HFFc6 (cell line): ENCODE measurements at places on chromosomes 5 and 9.

DNA sequence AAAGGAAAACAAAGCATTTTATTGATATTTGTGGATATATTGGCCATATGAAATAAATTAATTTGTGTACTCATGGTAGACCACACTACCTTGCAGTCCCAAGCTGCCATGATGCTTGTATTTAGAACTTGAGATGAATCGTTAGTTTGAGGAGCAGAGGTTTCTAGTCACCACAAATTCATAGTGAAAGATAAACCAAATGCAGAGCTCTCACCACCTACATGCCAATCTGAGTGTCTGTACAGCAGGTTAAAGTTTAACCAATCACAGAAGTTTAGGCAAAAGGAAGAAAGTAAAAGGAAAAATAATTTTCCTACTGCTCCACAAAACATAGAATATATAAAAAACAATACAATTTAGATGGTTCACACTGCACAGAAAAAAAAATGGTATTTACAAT is 163.6 kb upstream of the FTMT start:
- DNase-seq = no peak

GRCh38 chr5:462051-462481 is 19.1 kb downstream of the EXOC3 start:
- DNase-seq = no peak

- DNase-seq = no peak
Observed at GRCh38 chr5:107671742-107672210, 1.0 kb upstream of the EFNA5 start.

DNA sequence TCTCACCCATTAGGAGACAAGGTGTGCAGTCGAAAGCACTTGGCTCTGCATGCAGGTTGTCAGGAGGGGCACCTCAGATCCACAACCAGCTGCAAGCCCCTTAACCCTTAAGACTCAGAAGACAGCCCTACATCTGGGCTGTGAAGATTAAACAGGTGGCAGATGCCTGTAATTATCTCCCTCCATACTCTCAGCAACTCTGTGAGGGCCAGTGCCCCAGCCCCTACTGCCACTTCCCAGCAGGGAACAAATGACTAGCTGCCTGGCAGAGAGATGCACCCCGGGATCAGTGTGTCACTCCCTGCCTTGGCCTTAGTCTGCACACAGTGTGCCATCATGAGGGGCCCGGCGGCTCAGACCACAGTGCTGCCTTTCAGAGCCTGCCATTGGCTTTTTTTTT is 42.0 kb downstream of the CRB2 start:
- DNase-seq = no peak

DNA sequence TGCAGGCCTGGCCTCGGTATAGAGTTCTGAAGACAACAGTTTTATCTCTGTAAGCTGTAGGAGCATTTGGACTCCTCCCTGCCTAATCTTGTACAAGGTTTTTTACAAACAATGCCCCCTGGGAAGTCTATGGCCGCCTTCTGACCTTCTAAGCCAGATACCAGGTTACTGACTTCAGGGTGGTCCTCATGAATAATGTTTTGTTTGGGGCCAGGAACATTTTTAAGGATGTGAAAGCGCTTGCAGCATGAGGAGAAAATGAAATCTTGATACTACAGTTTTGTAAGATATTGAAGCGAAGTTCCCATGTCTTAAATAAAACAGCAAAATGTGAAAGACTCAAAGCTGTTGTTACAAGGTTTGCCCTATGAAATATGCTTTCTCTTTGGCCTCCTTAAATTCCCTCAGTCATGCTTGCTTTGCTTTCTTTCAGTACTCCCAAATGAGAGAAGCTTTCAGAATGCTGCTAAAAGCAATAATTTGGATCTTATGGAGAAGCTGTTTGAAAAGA is 5.2 kb downstream of the ANKDD1B start:
- DNase-seq = no peak

DNA sequence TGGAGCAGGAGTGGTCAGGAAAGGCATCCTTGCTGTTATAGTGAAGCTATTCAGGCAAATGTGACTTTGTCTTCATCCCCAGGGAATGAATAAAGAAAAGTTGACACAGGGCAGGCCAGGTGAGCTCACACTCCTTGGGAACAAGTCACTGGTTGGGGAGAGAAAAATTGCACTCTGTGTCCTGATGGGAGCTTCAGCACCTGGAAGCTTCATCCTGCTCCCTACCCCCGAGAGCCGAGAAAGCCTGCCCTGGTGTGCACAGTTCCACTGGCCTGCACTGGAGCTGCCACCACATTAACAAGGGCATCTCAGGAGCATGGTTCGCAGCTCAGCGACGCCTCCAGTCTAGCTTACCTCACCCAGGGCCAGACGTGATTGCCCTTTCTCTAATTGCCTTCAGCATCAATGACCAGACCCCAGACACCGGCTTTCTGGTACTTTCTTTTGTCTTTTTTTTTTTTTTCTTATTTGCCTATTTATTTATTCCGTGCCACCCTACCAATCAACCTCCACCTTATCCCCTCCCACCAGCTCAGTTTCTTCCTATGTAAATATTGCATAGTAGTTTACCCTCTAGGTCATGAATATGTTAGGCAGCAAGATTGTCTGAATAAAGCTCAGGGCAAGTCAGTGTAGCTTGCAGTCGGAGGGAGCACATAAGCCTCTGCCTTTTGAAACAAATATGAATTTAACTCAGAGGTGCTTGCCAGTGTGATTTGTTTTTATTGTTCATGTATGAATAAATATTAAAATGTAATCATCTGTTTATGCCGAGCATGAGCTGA is 87.4 kb downstream of the DOCK2 start:
- DNase-seq = no peak

DNA sequence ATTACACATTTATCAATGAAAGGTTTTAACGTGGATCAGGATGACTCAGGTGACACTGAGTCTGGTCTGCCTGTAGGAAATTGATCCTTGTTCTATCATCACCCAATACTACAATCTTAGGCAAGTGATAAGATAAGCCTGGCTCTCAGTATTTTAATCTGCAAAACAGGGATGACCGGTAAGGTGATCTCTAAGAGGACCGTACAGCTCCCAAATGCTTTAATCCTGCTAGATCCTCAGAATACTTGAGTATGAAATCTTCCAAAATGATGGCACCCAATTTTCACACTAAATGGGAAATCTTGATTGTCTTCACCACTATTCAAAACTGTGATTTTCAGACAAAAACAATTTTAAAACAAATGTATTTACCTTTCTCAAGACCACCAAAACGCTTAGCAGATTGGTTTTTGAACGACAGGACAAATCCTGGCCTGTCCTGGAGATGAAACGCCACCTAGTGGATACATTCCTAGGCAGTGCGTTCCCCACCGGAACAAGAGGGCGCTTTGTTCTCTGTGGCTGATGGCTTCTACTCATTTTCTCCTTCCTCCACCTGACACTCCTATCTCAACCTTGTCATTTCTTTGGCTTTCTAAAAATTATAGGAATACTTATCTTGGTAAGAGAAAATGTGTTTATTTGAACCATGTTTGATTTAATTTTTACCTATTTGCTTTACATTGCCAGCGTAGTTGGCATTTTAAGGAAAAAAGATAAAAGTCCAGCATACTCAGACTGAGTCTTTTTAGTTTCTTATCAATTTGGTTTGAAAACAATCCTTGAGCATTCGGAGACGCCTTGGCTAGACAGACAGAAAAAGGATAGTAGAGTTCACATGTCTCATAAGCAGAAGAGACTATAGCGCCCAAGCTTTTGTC is 41.2 kb upstream of the VCAN start:
- DNase-seq = peak; percentile 49

DNA sequence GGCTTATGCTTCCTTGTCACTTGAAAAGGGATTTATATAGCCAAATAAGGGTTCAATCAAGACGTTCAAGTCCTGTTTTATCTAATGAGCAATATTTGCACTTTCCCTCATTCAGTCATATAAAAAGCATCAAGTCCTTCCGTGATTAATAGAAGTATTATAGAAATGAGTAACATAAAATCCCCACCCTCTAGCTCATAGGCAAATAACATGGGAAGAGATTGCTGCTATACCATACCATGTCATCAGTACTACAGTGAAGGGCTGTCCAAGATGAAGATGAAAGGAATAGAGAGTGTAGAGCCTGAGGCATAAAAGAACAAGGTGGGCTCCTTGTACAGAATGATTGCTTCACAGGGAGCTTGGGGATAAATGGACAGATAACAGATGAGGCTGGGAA is 20.4 kb upstream of the PAPPA start:
- no peak for DNase-seq

- no peak for DNase-seq
Observed at GRCh38 chr9:92725266-92725545, 39.4 kb downstream of the BICD2 start.

GRCh38 chr5:102600964-102601363 is 102.2 kb upstream of the SLCO6A1 start:
- DNase-seq = no peak

DNA sequence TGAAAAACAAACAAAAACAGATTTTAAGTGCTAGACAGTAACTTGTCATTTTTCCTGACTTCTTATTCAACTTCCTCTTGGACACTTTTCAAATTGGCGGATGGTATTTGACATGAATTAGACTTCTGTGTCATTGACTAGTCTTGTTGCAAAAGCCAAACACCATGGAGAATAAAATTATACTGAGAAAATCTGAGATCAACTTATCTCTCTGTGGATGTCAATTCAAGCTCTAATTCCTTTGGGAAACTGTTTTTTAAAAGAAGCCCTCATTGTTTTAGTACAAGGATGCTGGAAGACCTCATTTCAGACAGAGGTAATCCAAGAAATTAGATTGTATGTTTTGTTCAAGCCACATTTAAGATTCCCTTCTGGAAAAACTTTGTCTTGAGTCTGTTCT is 831.0 kb downstream of the SEMA5A start:
- DNase-seq = no peak

DNA sequence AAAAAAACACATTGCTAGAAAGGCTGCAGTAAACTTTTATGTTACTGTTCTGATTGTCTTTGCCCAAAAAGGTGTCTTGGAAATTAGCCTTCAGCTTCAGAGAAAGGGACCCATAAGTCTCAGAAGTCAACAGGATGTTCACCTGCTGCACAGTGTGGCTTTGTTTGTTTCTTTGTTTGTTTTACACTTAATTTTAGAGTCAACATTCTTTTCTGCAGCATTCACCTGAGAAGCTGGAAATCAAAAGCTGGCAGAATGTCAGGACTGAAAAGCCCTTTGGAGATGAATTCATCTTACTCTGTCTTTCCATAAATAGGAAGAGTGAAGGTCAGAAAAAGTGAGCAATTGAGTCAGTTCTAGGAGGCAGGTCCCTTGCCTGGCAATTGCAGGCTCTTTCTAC is 170.0 kb downstream of the PAPPA start:
- no peak for DNase-seq

GRCh38 chr5:135743705-135744411 is 90.6 kb upstream of the SLC25A48 start:
- DNase-seq = no peak

- no peak for DNase-seq
Observed at GRCh38 chr5:181114284-181114843, 16.6 kb downstream of the OR2V1 start.

GRCh38 chr5:120734033-120734432 is 269.9 kb downstream of the PRR16 start:
- DNase-seq = no peak

GRCh38 chr9:81465468-81466011 is 223.8 kb downstream of the TLE1 start:
- no peak for DNase-seq

- DNase-seq = no peak
Observed at GRCh38 chr9:95118596-95118995, 198.9 kb downstream of the FANCC start.

DNA sequence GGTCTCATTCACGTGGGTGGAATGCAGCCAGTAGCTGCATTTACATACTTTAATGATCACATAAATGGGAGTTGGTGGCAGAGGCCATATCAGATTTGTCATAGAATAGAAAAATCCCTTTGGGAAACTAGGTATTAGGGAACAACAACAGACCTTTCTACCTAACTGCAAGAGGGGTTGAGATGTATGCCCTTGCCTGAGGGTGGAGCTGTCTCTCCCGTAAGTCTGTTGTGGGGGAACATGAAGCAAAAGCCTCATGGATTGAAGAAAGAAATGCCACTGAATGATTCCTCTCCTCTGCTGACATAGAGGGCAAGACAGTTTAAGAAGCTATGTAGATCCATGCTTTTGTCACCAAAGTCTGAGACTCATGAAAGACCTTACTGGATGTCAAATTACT is 461.3 kb downstream of the SPOCK1 start:
- DNase-seq = no peak
